Activated naive CD8-positive, alpha-beta T cell treated with anti-CD3 and anti-CD28 coated beads, Interleukin-2, amount 10 ng/mL, durations not matched to agents 7 days and 5 days (primary cell): ENCODE measurements at places on chromosomes 5 and 9. TPM values are rescaled to one million over a fixed set of nuclear protein-coding genes. Genes with fewer than 3 reads are reported as not detected.

DNA sequence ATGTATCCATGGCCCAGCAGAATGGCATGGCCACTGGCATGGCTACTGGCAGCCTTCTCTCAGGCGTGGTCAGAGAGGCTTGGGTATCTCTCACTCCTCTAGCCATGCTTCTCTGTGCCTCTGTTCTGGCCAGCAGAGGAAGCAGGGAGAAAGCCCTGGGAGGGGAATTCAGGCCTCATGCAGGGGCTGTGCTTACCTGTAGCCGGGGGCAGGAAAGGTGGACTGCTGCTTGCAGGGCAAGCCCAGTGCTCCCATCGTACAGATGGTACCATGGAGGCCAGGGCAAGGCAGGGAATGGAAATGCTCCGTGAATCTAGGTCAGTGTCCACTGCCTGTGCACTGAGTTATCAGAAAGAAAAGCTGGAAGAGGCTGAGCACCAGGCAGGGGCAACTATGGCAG is 2.7 kb downstream of the OR13J1 start:
- no peak for DNase-seq
- no peaks in the 10 kb centered on the region for H3K36me3 ChIP-seq
- no peak overlapping the region for H3K27ac ChIP-seq
- H3K4me3 ChIP-seq: no peak overlapping the region
- peaks cover 4% of the 10 kb centered on the region for H3K4me1 ChIP-seq

TAF11L10 gene
- total RNA-seq: not detected

KDM3B gene
- total RNA-seq: 70.8 TPM

GRCh38 chr9:72041775-72042194 is 18.6 kb downstream of the C9orf57 start:
- peaks cover 5% of the 10 kb centered on the region for H3K4me1 ChIP-seq
- peaks cover 14% of the 10 kb centered on the region for H3K27me3 ChIP-seq
- no peaks in the 10 kb centered on the region for H3K36me3 ChIP-seq
- no peak for DNase-seq
- no peak overlapping the region for H3K27ac ChIP-seq

DNA sequence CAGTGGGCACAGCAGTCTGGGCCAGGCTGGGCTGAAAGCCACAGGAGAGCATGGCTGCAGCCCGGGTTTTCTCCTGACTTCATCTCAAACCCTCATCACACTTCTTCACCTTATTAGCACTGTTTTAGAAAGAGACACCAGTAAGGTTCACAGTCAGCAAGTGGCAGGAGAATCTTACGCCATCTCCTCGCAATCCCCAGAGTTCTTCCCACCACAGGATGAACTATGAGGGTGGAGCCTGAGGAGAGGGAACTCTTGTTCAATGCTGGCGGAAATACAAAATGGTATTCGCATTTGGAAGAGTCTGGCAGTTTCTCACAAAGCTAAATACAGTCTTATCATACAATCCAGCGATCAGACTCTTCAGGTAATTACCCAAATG is 14.7 kb downstream of the BICD2 start:
- peaks cover 24% of the 10 kb centered on the region for H3K4me1 ChIP-seq
- H3K36me3 ChIP-seq: peaks cover 17% of the 10 kb centered on the region
- H3K4me3 ChIP-seq: no peak overlapping the region
- no peak overlapping the region for H3K27ac ChIP-seq
